Stomach (tissue), 19 donors: ENCODE measurements at places on chromosomes 16 and 17. TPM values are rescaled to one million over a fixed set of nuclear protein-coding genes. Genes with fewer than 3 reads are reported as not detected.

The KRTAP9-8 gene
- total RNA-seq: not detected

The CHRNE gene
- not detected for total RNA-seq

The SLC38A8 gene
- total RNA-seq: not detected

The FN3K gene
- 59.5 TPM for total RNA-seq

The ABCC12 gene
- not detected for total RNA-seq

The NEUROD2 gene
- not detected for total RNA-seq

The ATAD5 gene
- 0.58 TPM for total RNA-seq

The MILR1 gene
- total RNA-seq: not detected

The MT1H gene
- not detected for total RNA-seq

The KIF19 gene
- 44.3 TPM for total RNA-seq

The NPIPA7 gene
- total RNA-seq: not detected

The STX4 gene
- total RNA-seq: 13.8 TPM

The SLFN14 gene
- not detected for total RNA-seq

The ARL5C gene
- total RNA-seq: not detected

The NME3 gene
- total RNA-seq: 40.1 TPM

The CACNG5 gene
- total RNA-seq: not detected

The CCL5 gene
- total RNA-seq: 2.6 TPM

The CDK3 gene
- total RNA-seq: not detected

The TRPV2 gene
- 8.7 TPM for total RNA-seq

The PPM1E gene
- not detected for total RNA-seq

The KRTAP9-7 gene
- total RNA-seq: not detected

The HBQ1 gene
- not detected for total RNA-seq

The LONP2 gene
- 140 TPM for total RNA-seq

The ASPHD1 gene
- total RNA-seq: not detected

The CD300LB gene
- total RNA-seq: not detected

The TTYH2 gene
- total RNA-seq: 5.1 TPM

The SNX20 gene
- total RNA-seq: 1.2 TPM

The ERN1 gene
- total RNA-seq: 76.4 TPM

The ERBB2 gene
- total RNA-seq: 81.7 TPM

The KRT12 gene
- 1.1 TPM for total RNA-seq

The AOC3 gene
- 67.9 TPM for total RNA-seq
